H1 (cell line): ENCODE measurements at places on chromosomes 1 and 21. TPM values are rescaled to one million over a fixed set of nuclear protein-coding genes. Genes with fewer than 3 reads are reported as not detected.

DNA sequence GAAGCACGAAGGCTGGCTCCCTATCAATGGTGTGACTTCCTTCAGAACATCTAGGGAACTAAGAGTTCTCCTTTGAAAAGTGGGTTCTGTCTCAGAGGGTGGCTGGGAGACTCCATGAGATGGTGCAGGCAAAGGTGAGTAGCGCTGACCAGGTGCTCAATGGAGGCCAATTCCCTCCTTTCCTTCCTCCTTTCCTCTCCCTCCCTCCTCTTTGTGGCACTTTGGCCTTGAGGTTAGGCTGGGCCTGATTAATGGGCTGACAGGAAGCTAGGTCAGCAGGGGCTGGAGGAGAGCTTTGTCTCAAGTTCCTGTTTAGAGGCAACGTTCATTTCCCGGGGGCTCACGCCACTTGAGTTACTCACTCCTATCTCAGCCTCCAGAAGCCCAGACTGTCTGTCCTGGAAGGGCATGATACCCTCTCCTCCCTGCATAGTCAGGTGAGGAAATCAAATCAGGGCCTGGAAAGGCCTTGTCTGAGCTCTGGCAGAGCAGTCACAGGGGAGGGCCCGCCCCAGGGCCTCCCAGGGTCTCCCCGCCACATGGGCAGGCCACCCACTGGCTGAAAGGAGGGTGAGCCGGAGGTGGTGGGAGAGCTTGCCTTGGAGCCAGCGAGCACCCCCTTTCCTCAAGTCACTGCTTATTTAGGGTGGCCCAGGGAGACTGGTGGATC lies 58.4 kb upstream of the SSBP3 start:
- no peaks in the 10 kb centered on the region for H3K36me3 ChIP-seq
- no peak overlapping the region for H3K4me3 ChIP-seq
- H3K27ac ChIP-seq: peak overlapping the region; percentile 26; the same call in 1 of the 2 replicates
- H3K27me3 ChIP-seq: no peaks in the 10 kb centered on the region

GRCh38 chr1:192945390-192946130 lies 113.6 kb downstream of the UCHL5 start:
- H3K27ac ChIP-seq: no peak overlapping the region
- no peak for DNase-seq
- no peaks in the 10 kb centered on the region for H3K27me3 ChIP-seq
- no peak overlapping the region for H3K4me3 ChIP-seq
- no peaks in the 10 kb centered on the region for H3K4me1 ChIP-seq
- H3K36me3 ChIP-seq: no peaks in the 10 kb centered on the region

DNA sequence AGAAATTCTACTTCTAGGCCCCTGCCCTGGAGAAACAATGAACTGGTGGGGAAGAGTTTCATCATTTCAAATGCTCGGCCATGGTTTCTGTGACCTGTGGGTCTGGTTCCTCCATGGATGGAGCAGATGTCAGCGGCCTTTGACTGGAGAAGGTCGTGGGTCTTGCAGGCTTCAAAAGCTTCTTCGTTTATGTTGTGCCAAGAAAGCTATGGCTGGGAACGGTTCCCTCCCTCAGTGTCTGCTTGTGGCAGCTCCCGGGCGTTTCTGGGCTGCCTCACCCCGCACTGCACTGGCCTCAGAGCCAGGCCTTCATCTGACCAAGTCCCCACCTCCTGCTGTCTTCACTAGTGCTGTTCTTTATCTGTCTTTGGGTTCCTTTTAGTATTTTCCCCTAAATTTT lies 46.4 kb upstream of the POFUT2 start:
- no peak overlapping the region for H3K4me3 ChIP-seq
- no peak for DNase-seq
- no peaks in the 10 kb centered on the region for H3K36me3 ChIP-seq
- no peak overlapping the region for H3K27ac ChIP-seq
- H3K4me1 ChIP-seq: peaks cover 18% of the 10 kb centered on the region
- no peaks in the 10 kb centered on the region for H3K27me3 ChIP-seq

DNA sequence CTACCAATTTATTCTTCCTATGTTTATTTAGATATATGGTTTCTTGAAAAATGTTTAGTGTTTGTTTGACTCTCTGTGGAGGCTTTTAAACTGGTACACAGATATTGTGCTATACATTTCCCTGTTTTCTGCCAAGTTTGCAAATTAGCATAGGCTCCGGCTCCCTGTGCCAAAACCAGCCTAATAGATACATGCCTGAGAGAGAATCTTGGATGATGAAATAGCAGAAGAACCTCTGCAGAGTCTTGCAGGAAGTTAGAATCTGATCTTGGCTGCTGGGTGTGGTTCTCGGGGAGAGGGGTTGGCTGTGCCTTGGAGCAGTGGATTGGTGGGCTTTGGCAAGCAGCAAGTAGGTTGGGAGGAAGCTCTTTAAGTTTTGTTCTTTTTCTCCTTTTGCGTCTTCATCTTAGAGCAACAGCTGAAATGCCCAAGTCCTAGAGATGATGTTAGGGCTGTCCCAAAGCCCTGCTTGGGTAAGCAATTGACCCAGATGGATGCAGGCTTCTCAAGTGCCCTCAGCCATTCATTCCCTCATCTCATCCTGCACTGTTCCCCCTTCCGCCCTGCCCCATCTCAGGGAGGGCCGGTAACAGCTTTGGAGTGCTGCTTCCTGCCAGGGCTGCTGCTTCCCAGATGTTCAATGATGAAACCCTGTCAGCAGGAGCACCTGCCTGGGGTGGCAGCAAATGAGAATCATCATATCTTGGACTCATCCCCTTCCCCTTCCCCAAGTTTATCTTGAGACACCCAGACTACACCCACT lies 9.3 kb downstream of the PLA2G2A start:
- H3K4me1 ChIP-seq: no peaks in the 10 kb centered on the region
- no peak overlapping the region for H3K4me3 ChIP-seq
- no peaks in the 10 kb centered on the region for H3K27me3 ChIP-seq
- no peak for DNase-seq

DNA sequence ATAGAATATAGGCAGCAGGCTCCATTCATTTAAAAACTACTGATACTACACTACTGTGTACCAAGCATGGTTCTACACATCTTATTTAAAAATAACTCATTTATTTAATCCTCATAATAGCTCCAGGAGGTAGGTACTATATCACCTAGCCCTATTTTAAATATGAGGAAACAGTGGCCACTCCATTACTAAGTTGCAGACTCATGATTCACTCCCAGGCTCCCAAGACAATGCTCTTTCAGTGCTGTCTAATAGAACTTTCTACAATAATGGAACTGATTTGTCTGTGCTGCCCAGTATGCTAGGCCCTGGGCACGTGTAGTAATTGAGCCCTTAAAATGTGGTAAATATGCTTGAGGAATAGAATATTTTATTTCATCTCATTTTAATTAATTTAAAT lies 357.1 kb downstream of the LTN1 start:
- H3K4me1 ChIP-seq: peaks cover 3% of the 10 kb centered on the region
- no peak overlapping the region for H3K4me3 ChIP-seq
- no peaks in the 10 kb centered on the region for H3K36me3 ChIP-seq
- DNase-seq: no peak

DNA sequence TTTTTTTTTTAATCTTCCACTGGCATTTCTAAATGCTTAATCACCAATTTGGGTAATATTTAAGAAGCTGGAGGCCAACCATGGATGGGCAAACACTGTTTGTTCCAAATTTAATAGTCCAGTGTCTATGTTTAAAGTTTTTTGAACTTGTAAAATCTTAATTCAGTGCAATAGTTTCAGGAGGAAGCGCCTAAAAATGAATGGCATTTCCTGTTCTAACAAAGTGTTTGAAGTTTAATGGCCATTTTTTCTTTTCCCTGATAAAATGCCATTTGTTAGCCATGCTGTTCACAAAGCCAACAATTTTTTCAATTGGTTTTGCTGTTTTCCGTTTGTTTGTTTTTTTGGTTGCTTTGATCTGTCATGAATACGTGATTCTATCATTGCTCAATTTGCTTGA lies 552.1 kb downstream of the LMO4 start:
- no peaks in the 10 kb centered on the region for H3K27me3 ChIP-seq
- no peak overlapping the region for H3K4me3 ChIP-seq
- no peaks in the 10 kb centered on the region for H3K4me1 ChIP-seq
- no peaks in the 10 kb centered on the region for H3K36me3 ChIP-seq
- DNase-seq: no peak

- peaks cover 34% of the 10 kb centered on the region for H3K27me3 ChIP-seq
- DNase-seq: peak; percentile 85
- no peaks in the 10 kb centered on the region; the same call in 1 of the 2 replicates for H3K36me3 ChIP-seq
Observed at GRCh38 chr1:29240400-29240837, 4.1 kb downstream of the PTPRU start.

The AVPR1B gene
- 0.42 and 0.50 TPM in 2 replicates for total RNA-seq

The VAV3 gene
- 7.9 and 10.4 TPM in 2 replicates for total RNA-seq
